ENCODE measurements at places on chromosomes 7 and 10.

DNA sequence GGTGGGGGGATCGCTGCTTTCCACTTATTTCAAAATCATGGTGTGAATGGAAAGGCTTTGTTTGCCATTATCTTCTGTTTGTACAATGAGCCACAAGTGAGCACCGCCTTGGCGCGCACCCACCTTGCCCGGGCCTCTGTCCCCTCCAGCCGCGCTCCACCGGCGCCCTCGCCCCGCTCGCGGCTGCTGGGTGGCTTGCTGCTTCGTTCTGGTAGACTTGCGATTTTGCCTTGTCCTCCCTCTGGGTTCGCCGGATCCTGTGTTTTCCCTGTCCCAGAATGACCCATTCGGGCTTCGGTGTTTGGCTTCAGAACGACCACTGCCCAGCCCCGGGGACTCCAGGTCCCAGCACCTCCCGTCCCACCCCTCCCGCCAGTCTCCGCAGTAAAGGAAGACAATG lies 273.0 kb upstream of the BMPER start:
- no peak for DNase-seq

DNA sequence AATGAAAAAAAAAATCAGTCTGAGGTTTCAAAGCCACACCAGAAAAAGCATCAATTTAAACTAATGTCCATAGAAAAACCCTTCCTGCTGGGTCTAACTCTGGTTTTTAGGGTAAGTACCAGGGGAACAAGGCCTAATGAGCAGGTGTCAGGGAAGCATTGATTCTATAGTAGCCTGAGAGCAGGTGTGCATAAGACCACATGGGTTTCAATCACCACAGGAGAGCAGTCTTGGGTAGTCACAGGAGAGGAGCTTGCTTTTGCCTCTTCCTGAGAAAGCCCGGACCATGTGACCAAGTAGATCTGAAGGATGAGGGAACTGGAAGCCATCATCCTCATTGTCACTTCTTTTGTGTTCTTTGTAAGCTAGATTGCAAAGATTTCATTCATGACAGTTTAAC lies 66.3 kb upstream of the AGK start:
- DNase-seq: no peak

DNA sequence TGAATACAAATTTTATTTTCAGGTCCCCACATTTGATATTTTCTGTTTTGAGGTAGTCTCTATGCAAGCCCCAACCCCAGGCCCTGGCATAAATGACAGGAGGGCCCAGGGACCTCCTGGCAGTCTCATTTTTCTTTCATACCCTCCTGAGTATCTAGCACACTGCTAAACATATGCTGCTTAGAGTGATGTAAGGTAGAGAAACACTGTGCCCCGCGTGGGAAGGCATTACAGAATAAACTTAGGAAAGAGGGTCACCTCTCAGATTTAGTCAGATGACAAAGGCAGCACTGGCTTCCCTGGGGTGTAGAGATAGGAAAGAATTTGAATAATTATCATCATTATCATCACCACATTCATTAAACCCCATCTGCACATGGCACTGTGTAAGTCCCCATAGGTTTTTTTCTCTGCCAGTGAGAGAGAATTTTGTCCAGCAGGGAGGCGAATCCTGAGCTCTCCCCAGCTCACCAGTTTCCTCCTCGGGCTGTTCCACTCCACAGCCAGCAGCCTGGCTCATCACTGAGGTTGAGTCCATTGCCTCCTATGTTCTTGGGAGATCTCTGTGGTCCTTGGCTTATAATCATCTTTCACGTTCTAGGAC lies 507.3 kb upstream of the GALNT17 start:
- no peak for DNase-seq

GRCh38 chr7:133562621-133563020 lies 309.7 kb downstream of the EXOC4 start:
- no peak for DNase-seq

GRCh38 chr10:124011464-124011863 lies 81.9 kb downstream of the CHST15 start:
- no peak for DNase-seq

GRCh38 chr10:98920807-98921206 lies 314.8 kb downstream of the HPSE2 start:
- no peak for DNase-seq

GRCh38 chr7:40447345-40447744 lies 312.5 kb downstream of the SUGCT start:
- DNase-seq: no peak

DNA sequence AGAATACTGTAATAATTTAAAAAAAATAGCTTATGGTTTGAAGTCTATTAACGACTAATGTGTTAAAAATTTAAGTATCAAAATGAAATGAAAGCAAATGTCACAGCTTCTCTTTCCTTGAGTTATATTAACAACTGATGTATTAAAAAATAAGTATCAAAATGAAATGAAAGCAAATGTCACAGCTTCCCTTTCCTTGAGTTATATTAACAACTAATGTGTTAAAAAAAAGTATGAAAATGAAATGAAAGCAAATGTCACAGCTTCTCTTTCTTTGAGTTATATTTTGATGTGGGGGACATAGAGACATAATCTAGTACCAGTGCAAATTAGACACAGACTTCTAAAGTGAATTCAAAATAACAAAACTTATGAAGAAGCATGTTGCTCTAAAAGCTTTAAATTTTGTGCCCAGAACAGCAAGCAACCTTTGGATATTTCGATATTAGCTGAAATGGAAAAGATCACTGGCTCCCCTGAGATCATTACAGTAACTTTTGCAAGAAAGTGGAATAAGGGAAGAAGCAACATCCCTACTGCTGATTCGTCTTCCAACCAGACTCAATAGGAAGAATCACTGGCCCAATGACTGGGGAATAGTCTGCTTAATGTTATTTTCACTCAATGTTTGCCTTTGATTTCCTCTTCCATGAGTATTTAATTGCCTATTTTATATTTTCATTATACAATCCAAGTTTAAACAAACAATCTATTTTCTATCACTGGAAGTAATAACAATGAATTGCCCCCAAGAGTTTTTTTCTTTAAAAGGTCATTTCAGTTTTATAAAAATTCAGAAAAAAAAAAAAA lies 8.0 kb downstream of the SKAP2 start:
- no peak for DNase-seq

DNA sequence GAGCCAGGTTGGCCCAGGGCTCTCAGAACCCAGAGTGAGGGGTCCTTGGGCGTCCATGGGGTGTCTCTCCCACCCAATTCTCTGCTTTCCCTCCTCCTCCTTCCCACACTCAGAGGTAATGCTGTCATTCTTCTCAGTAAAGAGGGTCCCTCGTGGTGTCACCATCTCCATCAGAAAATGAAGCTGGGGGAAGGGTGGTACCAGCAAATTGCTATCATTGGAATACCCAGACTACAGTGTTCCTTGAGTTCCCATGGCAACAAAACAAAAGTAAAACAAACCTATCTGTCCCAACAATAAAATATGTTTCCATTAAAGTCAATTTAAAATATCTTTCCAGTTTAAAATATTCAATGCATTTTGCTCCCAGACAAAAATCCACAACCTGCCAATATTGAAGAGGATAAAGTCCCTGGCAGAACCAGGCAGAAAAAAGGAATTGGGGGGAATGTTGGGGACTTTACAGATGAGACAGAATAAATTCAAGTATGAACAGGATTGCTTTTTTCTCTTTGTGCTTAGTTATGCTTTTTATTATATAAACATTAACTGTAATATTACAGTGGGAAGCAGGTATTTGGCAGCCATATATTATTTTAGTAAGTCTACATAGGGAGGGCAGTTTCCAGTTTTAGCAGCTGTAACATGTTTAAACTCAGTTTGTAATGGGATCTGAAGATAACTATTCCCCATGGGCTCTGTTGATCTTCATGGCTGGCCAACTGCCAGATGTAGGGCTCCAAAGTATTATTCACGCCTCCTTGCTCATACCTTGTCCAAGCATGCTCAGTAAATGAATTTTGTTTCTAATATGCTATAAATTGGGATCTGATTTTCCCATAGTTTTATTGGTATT lies 182.1 kb downstream of the ARID5B start:
- no peak for DNase-seq

- DNase-seq: no peak
Measured at GRCh38 chr7:30721211-30721610, 30.7 kb upstream of the INMT start.

GRCh38 chr7:124800386-124800785 lies 34.8 kb upstream of the GPR37 start:
- no peak for DNase-seq

DNA sequence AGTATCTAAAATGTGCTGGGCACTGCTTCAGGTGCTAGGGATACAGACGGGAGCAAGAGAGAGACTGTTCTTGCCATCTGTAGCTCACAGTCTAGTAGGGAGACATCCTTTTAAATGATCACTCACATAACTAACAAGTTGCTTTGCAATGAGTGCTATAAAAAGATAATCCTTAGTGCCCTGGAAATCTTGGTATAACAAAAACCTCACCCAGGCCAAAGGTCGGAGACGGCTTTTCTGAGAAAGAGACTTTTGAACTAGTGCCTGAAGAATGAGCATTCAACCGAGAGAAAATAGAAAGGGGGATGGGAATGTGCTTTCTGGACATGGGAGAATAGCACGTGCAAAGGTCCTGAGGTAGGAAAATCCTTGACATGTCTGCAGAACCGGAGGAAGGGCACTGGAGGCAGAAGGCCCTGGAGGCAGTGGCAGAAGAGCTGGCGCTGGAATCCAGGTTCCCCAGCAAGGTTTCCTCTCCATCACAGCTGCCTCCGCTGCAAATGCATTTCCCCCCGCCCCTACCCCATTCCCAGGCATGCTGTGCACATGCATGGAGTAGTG lies 89.4 kb downstream of the COL13A1 start:
- DNase-seq: no peak

DNA sequence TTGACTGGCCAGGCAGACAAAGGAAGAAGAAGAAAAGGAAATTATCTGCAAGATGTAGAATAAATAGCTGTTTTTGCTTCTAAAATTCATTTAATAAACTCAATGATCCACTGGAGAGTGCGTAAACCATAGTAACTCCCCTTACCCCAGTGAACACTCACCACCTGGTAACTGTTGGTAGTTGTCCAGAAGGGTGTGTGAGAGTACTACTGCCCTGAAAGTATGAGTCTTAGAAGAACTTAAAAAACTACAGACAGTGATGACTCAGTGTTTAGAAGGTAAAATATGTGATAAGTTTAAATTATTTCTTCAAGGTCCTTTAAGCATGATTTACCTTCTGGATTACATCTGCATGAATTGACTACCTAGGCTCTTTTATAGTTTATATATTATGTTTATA lies 53.0 kb upstream of the SEMA3A start:
- DNase-seq: no peak

DNA sequence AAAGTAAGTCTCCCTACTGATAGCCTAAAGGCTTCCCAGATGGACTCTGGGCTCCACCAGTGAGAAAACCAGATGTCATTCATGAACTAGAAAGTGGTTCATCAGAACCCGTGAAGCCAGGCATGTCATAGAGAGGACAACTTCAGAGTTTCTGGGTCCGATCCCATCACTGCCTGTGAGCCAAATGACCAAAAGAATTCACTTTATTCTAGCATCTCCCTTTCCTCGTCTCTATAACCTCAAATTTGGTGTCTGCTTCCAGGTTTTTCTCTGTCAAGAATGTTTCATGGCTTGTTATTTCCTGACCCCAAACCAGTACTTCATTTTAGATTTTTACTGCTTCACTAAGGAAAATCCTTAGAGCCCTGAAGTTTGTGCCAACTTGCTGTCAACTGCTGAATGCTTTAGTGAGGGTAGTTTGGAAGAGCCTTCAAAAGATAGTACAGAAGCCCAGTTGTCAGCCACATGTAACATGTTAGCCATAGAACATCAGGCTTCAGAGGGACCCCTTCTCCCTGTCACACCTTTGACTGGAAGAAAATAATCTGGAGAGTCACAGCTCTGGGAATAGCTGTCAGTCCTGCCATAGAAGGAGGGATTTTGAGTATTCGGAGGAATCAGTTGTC lies 34.0 kb downstream of the ITGB8 start:
- DNase-seq: no peak

GRCh38 chr10:48423884-48424283 lies 117.4 kb downstream of the MAPK8 start:
- no peak for DNase-seq

- DNase-seq: no peak
Measured at GRCh38 chr10:48609899-48610584, 5.2 kb upstream of the ARHGAP22 start.

DNA sequence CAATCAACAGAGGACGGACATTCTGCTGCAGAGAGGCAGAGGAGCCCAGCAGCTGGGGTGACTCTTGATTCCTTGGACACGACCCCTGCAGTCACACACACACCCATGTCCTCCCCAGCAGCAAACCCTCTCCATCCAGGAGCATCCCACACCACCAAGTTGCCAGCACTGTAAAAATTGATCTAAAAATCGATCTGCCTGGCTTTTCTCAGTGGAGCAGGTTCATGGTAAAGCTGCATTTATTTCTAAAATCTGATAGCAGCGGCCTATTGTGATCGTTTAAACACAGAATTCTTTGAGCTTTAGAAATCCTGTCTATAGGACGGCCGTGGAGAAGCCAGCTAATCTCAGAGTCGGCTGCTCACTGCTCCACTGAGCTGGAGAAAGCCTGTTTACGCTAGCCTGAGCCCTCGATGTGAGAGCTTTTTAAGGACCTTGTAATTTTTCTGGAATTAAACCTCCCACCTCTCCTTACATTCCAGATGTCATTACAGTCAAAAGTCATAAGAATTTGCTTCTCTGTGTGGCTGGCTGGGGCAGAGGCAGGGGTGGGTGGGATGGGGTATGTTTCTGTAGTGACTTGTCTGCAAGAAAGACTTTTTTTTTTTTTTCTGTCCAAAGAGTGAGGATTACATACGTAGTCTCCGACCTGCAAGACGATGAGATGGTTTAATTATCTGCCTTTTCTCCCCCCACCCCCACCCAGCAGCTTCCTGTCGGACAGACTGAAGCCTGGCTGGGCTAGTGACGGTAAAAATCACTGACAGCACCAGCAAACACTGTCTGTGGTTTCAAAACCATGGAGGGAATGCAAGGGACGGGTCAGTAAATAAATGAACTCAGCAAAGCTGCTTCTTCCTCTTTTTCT lies 31.6 kb downstream of the TRIM8 start:
- no peak for DNase-seq

DNA sequence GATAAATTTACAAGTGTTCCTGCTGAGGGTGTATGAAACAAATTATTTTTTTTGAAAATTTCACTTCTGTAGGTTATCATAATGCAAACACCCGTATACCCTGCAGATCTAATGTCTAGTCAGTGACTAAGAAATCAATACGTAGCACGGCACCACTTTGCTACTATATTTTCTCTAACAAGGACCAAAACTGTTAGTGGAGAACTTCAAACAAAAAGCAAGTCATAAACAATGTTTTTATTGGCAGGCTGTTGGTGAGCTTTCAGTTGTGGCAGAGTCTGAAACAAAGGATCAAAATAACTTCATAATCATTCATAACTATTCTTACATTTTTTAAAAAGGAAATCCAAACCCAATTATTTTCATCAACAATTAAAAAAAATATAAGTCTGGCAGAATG lies 11.8 kb downstream of the SEM1 start:
- DNase-seq: no peak

GRCh38 chr7:33495207-33495606 lies 365.8 kb downstream of the BBS9 start:
- no peak for DNase-seq
